ENCODE measurements at places on chromosomes 3 and 15.
A peak's percentile ranks its signal among the peaks of the same experiment; 100 is the strongest.

- no peak for DNase-seq
Observed at GRCh38 chr3:176041812-176042211, 1155.5 kb downstream of the TBL1XR1 start.

- DNase-seq = no peak
Observed at GRCh38 chr15:40739047-40739446, 16.0 kb downstream of the RMDN3 start.

DNA sequence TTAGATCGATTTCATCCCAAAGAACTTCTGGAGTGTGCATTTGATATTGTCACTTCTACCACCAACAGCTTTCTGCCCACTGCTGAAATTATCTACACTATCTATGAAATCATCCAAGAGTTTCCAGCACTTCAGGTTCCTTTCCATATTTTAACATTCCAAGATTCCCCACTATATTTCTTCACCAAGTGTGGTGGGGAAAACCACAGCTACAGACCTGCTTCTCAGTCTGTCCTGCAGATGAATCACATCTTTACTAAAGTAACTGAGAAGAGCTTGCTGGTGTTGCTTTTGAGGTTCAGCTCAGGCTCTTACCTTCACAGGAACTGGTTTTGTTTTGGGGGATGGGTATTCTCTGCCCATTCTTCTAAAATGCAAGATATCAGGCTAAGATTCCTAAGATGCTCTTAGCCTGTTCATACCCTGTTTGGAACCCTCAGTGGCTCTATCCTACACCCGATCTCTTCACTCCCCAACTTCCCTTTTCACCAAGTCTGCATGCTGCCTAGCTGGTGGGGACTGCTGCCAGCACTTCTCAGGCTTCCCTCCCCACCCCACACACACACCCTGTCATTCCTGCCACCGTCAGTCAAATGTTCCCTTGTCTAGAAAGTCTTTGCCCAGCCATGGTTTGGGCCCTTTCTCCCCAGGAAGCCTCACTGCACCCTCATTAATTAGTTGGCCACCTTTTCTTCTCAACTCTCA is 30.8 kb downstream of the SRP14 start:
- no peak for DNase-seq

DNA sequence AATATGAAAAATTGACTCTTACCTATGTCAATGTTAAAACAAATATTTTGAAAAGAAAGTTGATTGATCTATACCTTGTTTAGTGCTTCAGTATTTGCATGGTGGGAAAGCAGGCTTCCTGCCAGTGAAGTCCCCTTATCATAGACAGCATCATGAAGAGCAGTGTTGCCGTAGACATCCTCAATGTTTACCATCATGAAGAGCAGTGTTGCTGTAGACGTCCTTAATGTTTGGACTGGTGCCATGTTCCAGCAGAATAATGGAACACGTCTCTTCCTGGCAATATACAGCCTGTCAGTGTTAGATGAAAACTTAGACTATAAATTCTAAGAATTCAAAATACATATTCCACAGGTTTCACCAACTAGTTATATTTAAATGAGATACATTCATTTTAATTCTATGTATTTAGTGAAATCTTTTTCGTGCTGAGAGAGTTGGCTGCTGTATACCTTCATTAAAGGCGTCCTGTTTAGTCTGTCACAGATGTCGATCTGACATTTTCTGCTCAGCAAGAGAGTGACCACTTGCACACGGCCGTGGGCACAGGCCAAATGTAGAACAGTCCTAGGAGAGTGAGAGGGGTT is 116.8 kb downstream of the LMLN start:
- no peak for DNase-seq

- no peak for DNase-seq
Observed at GRCh38 chr3:151276038-151276686, 2.2 kb downstream of the P2RY14 start.

DNA sequence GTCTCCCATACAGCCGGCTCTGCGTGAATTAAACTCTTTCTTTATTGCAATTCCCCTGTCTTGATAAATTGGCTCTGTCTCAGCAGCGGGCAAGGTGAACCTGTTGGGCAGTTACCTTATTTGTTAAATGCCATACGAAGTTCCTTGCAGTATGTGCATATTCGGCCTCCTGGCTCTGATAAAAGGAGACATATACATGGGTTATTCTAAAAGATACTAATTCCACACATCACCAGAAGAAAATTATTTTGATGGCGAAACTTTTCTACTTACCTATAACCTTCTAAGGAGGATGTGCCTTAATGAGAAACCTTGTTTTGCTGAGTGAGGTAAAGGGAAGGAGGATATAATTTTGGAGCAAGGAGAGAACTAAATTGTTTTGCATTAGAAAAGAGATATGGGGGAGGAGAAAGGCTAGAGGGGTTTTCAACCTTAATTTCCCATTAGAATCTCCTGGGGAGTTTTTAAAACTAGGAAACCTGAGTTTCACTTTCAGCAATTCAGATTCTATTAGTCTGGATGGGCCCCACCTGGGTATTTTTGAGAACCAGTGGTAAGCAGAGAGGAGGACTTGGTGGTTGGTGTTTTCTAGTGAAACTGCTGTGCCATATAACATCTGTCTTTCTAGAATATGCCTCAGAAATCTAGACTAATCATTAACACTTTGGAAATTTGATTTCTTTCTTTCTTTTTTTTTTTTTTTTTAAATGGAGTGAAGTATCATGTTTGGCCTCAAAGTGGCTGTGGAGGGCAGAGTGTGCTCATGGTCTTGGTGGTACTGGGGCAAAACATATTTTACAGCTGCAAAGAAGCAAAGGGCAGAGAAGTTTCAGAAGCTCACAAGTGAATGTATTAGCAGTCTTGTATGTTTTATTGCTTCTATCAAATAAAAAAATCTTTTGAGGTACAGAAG is 23.0 kb downstream of the NANOGP8 start:
- DNase-seq = no peak

DNA sequence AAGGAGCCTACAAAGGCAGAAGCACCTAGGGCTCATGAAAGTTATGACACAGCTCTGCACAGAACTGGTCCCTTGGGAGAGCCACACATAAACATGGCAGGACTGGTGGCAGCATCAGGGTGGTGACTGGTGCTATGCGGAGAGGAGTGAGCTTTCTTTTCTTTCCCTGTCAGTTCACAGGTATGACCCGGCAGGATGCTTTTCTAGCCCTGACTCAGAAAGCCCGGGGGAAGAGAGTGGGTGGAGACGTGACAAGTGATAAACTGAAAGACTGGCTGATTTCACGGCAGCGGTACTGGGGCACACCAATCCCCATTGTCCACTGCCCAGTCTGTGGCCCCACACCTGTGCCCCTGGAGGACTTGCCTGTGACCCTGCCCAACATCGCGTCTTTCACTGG is 103.0 kb downstream of the LARS2 start:
- DNase-seq = no peak

DNA sequence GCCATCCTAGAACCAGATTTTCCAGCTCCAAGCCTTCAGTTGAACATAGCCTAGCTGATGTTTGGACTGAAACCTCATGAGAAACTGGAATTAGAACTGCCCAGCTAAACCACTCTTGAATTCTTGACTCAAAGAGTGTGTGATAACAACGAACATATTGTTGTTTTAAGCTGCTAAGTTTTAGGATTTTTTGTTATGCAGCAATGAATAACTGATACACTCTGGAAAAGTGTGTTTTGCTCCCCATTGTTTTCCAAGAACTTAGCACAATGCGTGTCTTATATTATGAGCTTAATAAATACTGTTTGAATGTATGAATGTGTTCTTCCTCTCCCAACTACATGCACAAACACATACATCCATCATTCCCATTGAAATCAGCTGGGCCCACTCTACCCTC is 379.6 kb downstream of the EDEM1 start:
- DNase-seq = no peak

- DNase-seq = no peak
Observed at GRCh38 chr15:84831028-84831427, 13.9 kb downstream of the ALPK3 start.

DNA sequence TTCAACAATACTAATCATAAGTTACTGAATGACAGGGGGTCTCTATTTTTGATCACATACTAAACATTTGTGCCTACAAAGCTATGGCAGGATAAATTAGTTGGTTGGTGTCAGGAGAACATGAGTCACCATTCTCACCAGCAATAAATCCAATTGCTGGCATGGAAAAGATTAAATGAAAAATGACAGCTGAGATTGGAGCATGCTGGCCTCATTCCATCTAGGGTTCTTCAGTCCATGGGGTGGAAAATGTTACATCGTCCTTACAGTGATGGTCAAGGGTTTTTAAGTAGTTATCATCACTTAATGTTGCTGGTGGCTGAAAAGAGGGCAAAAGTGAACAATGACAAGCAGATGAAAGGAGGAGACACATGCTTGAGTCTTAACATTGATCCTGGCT is 180.1 kb upstream of the BCL6 start:
- no peak for DNase-seq

DNA sequence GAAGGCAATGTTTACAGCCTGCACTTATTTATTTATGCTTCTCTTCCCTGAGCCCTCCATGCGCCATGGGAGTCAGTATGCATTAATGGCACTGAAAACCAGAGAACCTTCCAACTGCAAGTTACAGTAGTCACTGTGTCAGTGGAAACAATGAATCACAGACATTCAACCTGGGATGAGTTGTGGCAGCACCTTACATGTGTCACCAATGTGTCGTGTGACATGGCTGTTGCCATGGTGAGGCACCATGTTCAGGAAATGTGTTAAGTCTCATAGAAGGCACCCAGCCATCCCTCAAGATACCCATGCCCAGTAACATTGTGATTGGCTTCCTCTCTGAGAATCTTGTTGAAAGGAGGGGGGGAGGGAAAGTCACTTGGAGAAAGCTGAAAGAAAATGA is 105.0 kb downstream of the FOXP1 start:
- DNase-seq = no peak

DNA sequence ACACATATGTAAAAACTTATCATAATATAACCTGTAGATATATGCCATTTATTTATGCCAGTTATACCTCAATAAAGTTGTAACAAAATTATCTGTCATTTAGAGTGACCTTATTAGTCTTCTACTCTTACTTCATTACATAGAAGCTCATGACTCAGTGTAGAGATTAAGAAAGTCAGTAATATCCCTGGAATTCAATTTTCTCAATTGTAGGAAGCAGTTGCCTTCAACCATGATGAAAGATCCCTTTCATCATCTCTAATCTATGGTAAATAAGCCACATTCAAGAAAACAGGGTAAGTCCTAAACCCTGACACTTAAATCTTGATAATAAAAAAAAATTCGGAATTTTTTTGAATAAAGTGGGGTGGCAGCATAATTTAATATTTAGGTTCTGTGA is 216.5 kb upstream of the PEX5L start:
- DNase-seq = no peak

DNA sequence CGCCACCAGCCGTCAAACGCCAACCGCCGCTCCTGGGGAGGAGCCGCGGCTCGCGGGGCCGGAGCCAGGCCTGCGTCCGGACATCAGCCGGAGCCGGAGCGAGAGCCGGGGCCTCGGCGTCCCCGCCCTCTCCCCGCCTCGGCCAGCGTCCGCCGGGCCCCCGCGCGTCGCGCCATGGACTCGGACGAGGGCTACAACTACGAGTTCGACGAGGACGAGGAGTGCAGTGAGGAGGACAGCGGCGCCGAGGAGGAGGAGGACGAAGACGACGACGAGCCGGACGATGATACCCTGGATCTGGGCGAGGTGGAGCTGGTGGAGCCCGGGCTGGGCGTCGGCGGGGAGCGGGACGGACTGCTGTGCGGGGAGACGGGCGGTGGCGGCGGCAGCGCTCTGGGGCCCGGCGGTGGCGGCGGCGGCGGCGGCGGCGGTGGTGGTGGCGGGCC is 359 bp downstream of the ARIH1 start:
- DNase-seq = no peak

GRCh38 chr15:67808821-67809220 is 16.5 kb upstream of the SKOR1 start:
- DNase-seq = no peak

- no peak for DNase-seq
Observed at GRCh38 chr3:166531730-166532129, 694.5 kb upstream of the BCHE start.

DNA sequence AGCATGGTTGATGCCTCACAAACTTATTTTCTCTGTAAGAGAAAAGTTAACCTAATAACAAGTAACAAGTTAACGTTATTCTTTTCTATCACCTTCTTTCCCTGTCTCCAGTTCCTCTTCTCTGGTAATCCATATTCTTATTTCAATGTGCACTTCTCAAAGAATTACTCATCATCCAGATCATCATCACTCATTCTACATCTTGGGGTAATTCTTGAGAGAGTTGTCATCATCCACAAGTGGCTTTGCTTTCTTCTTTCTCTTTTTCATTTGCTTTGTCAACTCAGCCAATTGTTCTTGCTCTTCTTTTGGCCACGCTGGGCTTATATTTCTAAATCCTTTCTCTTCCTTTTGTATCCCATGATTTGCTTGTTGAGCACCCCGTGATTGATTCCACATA is 20.8 kb upstream of the RNF111 start:
- DNase-seq = peak; percentile 58

GRCh38 chr3:1987980-1988379 is 110.7 kb upstream of the CNTN4 start:
- no peak for DNase-seq

DNA sequence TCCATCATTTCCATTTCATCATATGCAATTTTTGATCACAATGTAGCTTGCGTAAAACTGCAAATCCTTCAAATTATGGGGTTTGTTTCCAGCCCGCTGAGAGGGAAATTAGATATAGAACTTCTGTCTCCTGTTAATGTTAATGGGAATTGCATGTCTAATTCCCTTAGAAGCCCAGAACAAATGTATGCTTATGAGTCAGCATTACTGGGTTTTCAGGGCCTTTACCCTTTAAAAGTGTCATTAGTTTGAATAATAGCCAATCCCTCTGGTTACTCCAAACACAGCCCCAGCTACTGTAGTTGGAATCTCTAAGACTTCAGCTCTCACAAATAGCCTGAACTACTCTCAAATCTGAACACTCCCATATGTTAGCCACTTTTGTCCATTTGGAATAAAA is 439.4 kb downstream of the C3orf38 start:
- DNase-seq = no peak

DNA sequence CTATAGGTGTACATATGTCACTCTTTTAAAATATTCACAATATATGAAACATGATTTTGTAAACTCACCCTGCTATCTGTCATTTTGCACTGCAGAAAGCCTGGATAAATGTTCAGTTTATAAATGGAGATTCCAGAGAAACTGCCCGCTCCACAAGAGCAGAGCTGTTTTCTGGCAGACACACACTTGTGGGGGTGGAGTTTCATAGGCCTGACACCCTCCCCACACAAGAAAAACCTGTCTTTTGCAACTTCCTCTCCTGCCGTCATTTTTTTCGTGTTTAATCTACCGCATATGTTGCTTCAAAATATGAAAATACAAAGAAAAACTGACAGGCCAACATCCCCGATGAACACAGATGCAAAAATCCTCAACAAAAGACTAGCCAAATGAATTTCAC is 479.0 kb downstream of the GABRG3 start:
- DNase-seq = no peak

DNA sequence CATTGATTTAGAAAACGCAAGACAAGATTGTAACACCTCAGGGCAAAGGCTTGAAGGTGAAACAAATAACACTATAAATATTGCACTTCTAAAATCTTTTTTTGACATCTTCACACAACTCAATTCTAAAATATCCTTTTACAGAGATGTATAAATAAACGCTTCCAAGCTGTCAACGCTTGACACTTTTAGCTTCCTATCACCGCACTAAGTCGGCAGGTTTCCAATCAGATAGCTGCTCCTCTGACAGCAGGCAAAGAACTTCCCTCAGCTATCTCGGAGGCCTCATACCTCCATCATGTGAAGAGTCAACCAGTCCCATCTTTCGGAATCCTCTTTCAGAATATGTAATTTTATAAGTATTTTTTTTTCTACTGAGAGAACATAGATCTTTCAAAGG is 71.0 kb downstream of the PCOLCE2 start:
- DNase-seq = no peak
